ENCODE measurements at places on chromosomes 16 and 17. TPM values are rescaled to one million over a fixed set of nuclear protein-coding genes. Genes with fewer than 3 reads are reported as not detected.

The LRRC37A gene
- total RNA-seq: 3.1 TPM

The ARHGDIG gene
- total RNA-seq: 0.88 TPM

The CRYBA1 gene
- total RNA-seq: not detected

The SP6 gene
- 2.0 TPM for total RNA-seq

The CASKIN1 gene
- total RNA-seq: 0.66 TPM

The TENT4B gene
- total RNA-seq: 13.2 TPM

The KCNJ2 gene
- total RNA-seq: 4.4 TPM

The RNF222 gene
- not detected for total RNA-seq

The CDRT15L2 gene
- not detected for total RNA-seq

The RNFT1 gene
- total RNA-seq: 15.1 TPM

The C17orf78 gene
- total RNA-seq: not detected
